Forelimb muscle (tissue), 1 donor: ENCODE measurements at places on chromosomes 2 and 18. TPM values are rescaled to one million over a fixed set of nuclear protein-coding genes. Genes with fewer than 3 reads are reported as not detected.

The COL5A2 gene
- 346 TPM for polyA plus RNA-seq

The C1QL2 gene
- not detected for polyA plus RNA-seq

The POU3F3 gene
- polyA plus RNA-seq = 0.13 TPM

DNA sequence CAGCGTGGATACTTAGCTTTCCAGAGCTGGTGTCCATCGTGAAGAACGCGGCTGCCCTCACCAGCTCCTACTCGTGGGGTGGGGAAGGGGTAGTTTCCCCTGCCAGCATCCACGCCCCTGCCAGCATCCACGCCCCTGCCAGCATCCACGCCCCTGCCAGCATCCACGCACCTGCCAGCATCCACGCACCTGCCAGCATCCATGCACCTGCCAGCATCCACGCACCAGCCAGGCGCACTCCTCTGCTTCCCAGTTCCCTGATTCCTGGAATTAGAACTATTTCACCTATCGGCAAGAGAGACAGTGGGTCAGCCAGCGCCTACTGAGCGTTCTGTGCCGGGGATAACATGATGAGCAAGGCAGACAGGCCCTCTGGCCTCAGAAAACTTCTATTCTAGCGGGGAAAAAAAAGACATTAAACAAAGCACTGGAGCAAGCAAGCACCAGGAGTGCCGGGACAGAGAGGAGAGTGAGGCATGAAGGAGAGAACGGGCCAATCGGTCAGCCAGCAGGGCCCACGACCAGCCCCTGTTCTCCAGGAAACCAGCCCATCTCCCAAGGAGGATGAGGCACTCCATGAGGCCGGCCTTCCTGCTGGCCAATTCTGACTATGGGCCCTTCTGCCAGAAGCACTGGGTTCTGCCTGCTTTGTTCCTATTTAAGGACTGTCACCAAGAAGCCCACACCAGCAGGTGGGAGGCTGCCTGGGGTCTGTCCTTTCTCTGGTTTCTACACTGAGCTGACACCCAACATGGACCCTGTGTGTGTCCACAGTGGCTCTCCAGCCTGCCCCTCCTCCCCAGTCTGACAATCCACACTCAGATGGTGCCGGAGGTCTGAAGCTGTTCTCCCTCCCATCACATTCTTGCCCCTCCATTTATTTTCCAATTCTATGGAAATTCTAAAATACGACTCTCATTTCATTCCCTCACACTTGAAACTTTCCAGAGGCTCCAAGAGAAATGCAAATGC is 78.4 kb upstream of the SALL3 start:
- no peak for DNase-seq

The TOGARAM2 gene
- 1.9 TPM for polyA plus RNA-seq

GRCh38 chr18:24918257-24918656 is 433.7 kb downstream of the ZNF521 start:
- DNase-seq = no peak
